ENCODE measurements at places on chromosomes 3 and 15.

- peak; percentile 39 for DNase-seq
These were observed 3.4 kb downstream of the PPM1M start for GRCh38 chr3:52248816-52249547.

- no peak for DNase-seq
These were observed 122.5 kb downstream of the TBC1D5 start for GRCh38 chr3:17619968-17620367.

DNA sequence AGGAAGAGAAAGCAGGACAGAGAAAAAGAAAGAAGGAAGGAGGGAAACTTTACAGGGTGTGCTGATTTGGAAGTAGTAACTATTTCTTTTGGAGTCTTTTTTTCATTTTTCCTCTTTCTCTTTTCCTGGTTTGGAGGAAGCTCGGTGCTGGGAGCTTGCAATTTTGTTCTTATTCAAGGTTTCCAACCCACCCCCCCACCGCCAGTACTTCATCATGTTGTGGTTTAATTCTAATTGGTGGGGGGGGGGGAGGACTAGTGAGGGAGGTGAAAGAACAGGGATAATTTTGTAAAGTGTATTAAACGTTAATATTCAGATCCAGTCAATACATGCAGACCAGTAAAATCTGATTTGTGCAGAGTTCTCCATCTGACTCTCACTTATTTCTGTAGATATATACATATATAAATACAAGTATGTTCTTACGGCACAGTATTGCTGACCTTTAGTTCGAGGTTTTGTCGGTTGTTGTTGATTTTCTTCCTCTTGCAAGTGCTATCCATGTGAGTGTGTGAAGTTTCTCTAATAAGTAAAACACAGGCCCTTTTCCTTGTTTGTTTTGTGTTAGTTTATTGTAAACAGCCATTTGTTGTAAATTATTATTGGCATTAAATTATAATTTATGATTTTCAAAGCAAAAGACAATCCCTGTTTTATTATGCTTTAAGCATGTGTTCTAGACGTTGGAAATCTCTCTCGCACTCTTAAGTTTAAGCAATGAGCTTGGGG lies 9.3 kb downstream of the NR2F2 start:
- no peak for DNase-seq

GRCh38 chr15:36758800-36759199 lies 179.4 kb downstream of the CDIN1 start:
- DNase-seq: no peak

- no peak for DNase-seq
These were observed 17.0 kb upstream of the PROK2 start for GRCh38 chr3:71801986-71802385.

- DNase-seq: no peak
These were observed 62.8 kb upstream of the PPARG start for GRCh38 chr3:12226031-12226430.

DNA sequence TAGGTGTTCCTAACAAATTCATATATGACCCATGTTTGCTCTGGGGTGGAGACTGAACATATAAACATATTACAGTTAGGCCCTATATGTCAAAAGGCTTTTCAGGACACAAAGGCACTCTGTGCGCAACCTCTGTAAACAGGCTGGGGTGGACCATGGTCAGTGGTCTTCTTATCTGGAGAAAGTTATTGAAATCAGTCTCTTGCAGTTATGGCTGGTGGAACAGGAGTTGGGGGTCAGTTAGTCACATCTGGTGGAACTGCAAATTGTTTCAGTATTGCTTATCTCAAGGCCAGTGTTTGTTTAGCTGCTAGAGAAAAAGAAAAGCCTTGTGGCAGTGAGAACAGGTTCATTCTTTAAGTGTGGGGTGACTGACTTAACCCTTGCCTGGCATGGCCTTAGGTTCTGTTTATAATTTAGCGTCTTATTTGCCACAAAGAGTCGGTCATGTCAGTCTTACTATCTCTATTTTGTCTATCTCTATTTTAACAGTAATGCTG lies 5.9 kb upstream of the GP9 start:
- DNase-seq: no peak

GRCh38 chr15:71275098-71275497 lies 159.8 kb downstream of the THSD4 start:
- peak; percentile 39 for DNase-seq

DNA sequence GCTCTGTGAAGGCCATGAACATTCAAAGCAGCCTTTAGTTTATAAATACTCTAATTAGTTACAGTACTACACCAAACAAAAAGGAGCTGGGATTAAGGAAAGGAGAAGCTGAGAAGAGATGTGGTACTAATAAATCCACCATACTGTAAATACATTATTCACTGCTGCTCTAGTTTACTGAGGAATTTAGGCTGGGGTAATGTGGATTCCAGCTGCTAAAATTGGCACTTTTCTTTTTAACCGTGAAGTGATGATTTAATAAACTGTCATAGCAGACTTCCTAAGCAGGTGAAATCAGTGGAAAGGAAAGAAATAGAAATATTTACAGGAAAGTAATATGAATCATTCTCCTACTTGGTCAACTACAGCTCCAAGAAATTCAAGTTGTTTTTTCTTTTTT lies 88.7 kb downstream of the TFG start:
- DNase-seq: peak; percentile 29

- no peak for DNase-seq
These were observed 817.2 kb upstream of the CADM2 start for GRCh38 chr3:84141571-84141970.

- no peak for DNase-seq
These were observed 200.1 kb downstream of the KCNMB2 start for GRCh38 chr3:178736300-178736699.

All from kidney tubule cell (primary cell).